Lower lobe of right lung (tissue), 2 donors: ENCODE measurements at places on chromosomes 2 and 18.

- DNase-seq, result no peak
Observed at GRCh38 chr2:164150604-164151003, 414.8 kb upstream of the FIGN start.

DNA sequence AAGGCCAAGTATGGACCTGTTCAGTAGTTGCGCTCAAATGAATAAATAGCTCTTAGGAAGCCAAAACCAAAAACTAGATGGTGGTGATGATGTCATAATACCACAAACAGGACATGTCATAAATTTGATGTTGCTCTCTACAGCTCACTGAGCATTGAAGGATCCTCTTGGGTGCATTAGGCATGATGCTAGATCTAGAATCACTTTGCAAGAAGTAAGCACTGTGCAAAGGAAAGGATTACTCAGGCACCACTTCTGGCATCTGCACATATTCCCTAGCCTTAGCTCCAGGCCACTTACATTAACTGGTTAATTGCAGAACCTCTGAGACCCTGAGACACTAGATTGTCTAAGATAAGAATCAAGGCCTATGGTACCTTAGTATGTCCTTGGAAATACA lies 58.0 kb downstream of the LRRTM1 start:
- no peak for DNase-seq

- no peak for DNase-seq
Observed at GRCh38 chr2:217852555-217853211, 150.1 kb downstream of the TNS1 start.

DNA sequence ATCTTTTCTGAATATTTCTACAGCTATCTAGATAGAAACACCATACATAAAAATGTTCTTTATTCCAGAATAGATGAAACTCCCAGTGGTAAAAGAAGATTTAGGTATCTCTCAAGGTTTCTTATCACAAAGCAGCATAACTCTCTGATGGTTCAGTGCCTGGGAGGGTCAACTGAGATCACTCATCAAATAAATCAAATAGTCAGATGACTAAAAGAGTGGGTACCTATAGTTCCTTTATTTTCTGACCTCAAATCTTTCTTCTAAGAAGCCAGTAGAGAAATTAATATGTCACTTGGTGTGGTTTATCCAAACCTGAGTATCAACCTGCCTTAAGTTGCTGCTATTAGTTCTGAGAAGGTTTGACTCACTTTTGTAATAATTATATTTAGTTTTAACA lies 120.9 kb downstream of the TMEFF2 start:
- no peak for DNase-seq

- DNase-seq, result no peak
Observed at GRCh38 chr2:64151476-64151875, 7.3 kb upstream of the PELI1 start.

GRCh38 chr2:160912276-160912675 lies 248.0 kb upstream of the TANK start:
- DNase-seq, result no peak

DNA sequence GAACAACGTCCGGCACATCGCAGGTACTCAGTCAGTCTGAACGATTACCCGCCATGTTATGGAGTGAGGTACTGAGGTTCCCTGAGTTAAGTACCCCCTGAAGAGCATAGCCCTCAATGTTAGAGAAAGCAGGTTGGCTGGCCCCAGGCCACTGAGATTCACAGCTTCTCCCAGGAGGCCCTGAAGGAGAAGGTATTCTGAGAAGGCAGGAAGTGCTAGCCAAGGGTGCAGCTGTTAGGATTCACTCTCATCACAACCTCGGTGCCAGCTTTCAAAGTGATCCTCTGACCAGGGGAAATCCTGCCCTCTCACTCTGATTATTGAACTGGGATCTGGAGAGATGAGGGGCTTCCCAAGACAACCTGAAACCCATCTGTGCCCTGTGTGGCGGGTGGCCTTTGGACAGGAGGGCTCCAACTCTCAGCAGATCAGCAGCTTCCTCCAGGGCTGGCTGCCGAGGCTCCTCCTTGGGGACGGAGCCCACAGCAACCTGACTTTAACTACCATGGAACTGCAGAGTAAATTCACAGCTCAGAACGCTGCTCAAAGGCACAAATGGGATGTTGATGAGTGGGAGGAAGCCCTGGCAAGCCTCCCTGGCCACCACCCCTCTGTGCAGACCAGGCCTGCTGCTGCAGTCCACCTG lies 7.8 kb downstream of the EHD3 start:
- DNase-seq, result no peak

DNA sequence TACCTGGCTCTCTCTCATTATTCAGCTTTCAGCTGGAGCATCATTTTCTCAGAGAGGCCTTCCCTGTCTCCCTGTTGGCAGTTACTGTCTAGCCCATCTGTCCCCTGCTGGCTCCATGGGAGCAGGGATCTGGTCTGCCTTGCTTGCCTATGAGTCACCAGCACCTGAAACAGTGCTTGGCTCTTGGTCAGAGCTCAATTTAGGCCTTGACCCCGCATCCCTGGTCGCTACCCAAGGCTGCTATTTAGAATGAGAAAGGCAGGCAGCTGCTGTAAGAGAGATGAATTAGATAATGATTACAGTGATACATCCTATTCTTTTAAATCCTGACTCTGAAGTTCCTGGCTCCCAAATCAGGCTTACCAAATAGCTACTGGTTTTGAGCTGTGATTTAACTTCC lies 32.9 kb downstream of the KCNE4 start:
- no peak for DNase-seq

DNA sequence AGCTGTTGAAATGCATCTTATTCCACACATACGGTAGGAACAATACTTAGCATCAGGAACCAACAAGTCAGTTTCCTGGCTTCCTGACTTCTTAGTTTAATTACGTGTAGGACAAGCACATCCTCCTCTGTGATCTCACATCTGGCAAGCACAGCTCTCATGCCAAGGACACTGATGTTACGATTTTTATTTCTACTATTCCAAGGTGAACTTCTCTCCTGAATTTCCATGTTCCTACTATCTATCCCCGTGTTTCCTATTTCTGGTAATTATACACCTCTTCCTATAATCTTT lies 374.0 kb downstream of the NCKAP5 start:
- DNase-seq, result no peak
